ENCODE measurements at places on chromosomes 16 and 17. TPM values are rescaled to one million over a fixed set of nuclear protein-coding genes. Genes with fewer than 3 reads are reported as not detected.

The ASGR2 gene
- not detected for total RNA-seq

The TMEM235 gene
- not detected for total RNA-seq

The ZMYND15 gene
- total RNA-seq, result not detected

The TBC1D3 gene
- total RNA-seq, result not detected

The PIPOX gene
- total RNA-seq, result 4.7 TPM

The HSF5 gene
- 0.31 TPM for total RNA-seq

The KRTAP1-1 gene
- total RNA-seq, result not detected

All from parietal lobe (tissue), 2 donors.